Hepatocyte (in vitro differentiated cells): ENCODE measurements at places on chromosomes 11 and 22. TPM values are rescaled to one million over a fixed set of nuclear protein-coding genes. Genes with fewer than 3 reads are reported as not detected.
A peak's percentile ranks its signal among the peaks of the same experiment; 100 is the strongest.

- no peak overlapping the region for H3K4me3 ChIP-seq
- H3K36me3 ChIP-seq: no peaks in the 10 kb centered on the region
- no peaks in the 10 kb centered on the region for H3K27me3 ChIP-seq
- peaks cover 6% of the 10 kb centered on the region for H3K4me1 ChIP-seq
Observed at GRCh38 chr22:17672417-17672991, 33.9 kb downstream of the BCL2L13 start.

- H3K36me3 ChIP-seq: no peaks in the 10 kb centered on the region
- no peak overlapping the region for H3K4me3 ChIP-seq
- no peaks in the 10 kb centered on the region for H3K27me3 ChIP-seq
- no peak for DNase-seq
- H3K27ac ChIP-seq: no peak overlapping the region
Observed at GRCh38 chr11:66473608-66474515, 6.4 kb upstream of the DPP3 start.

- DNase-seq: no peak
- no peak overlapping the region for H3K27ac ChIP-seq
Observed at GRCh38 chr11:73372375-73372993, 3.7 kb upstream of the RELT start.

- no peak for DNase-seq
- peak overlapping the region; percentile 95 for H3K27ac ChIP-seq
- H3K27me3 ChIP-seq: no peaks in the 10 kb centered on the region
- H3K4me1 ChIP-seq: peaks cover 24% of the 10 kb centered on the region
Observed at GRCh38 chr11:128714881-128715280, 21.0 kb downstream of the FLI1 start.

DNA sequence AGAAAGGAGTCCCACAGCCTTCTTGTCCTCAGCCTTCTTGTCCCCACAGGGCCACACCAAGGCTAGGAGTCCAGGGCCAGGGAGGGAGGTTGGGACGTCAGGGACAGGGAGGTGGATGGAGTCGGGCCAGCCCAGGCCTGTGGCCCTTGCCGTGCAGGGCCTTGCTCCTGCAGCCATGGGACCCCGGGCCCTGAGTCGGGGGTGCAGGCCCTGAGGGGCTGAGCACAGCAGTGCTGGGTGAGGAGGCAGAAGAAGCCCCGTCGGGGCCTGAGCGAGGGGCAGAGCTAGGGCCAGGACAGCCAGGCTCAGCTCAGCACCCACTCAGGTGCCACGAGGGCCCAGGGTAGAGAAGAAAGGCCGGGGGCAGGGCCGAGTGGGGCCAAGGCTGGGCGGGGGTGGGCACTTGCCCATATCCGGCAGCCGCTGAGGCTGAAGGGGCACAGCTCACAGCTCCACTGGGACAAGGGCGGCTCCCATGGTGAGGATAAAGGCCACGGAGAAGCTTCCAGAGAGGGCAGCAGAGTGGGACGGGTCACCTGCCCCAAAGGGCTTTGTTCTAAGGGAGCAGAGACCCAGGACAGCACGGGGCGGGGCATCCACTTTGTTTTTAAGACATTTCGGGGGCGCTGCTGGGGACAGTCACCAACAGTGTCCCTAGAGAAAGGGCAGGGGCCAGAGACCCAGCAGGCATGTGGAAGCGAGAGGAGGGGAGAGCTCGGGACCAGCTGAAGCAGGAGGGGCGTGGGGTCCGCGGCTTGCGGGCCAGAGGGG, 3.6 kb downstream of the MLC1 start:
- no peaks in the 10 kb centered on the region for H3K36me3 ChIP-seq
- H3K27me3 ChIP-seq: no peaks in the 10 kb centered on the region
- no peak overlapping the region for H3K4me3 ChIP-seq
- H3K27ac ChIP-seq: no peak overlapping the region
- DNase-seq: no peak

GRCh38 chr11:9568854-9569587, 4.4 kb upstream of the WEE1 start:
- H3K27ac ChIP-seq: peak overlapping the region; percentile 97
- no peak overlapping the region for H3K4me3 ChIP-seq
- peaks cover 43% of the 10 kb centered on the region for H3K4me1 ChIP-seq
- no peaks in the 10 kb centered on the region for H3K36me3 ChIP-seq

Gene GCAT
- total RNA-seq: 20.2 and 20.4 TPM in 2 replicates

Gene AKIP1
- 26.6 and 32.2 TPM in 2 replicates for total RNA-seq

Gene UBQLN3
- 0.50 TPM in 1 of 2 replicates, not detected in the other for total RNA-seq
